ENCODE measurements at places on chromosomes 16 and 17. TPM values are rescaled to one million over a fixed set of nuclear protein-coding genes. Genes with fewer than 3 reads are reported as not detected.

Gene TSPAN10
- total RNA-seq, result 4.0 TPM

Gene ARHGDIG
- 6.0 TPM for total RNA-seq

Gene KRT25
- not detected for total RNA-seq

Gene ERN1
- total RNA-seq, result 39.4 TPM

Gene ZNF785
- 50.0 TPM for total RNA-seq

Gene PROCA1
- 15.2 TPM for total RNA-seq

Gene GJC1
- 76.5 TPM for total RNA-seq

Gene NECAB2
- total RNA-seq, result 4.6 TPM

Gene OR3A3
- not detected for total RNA-seq

DNA sequence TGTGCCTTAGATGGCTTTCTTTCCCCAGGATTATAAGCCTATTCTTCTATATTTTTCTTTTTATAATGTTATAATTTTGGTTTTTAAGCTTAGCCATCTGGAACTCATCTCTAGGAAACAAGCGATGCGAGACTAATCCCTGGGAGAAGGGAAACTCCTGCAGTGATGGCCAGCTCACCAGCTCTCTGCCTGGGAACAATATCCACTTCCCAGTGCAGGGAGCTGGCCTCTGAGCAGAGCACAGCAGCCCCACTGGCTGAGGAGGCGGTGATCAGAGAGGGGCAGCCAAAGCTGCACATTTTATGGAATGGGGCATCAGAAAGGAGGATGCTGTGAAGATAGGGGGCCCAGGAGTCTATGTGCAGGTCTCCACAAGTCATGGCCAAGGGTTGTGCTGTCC is 183.3 kb downstream of the LGALS9B start:
- H3K27ac ChIP-seq, result no peak overlapping the region
- peaks cover 19% of the 10 kb centered on the region for H3K36me3 ChIP-seq
- H3K27me3 ChIP-seq, result no peaks in the 10 kb centered on the region
- no peak overlapping the region for H3K4me3 ChIP-seq
- H3K4me1 ChIP-seq, result peaks cover 10% of the 10 kb centered on the region

DNA sequence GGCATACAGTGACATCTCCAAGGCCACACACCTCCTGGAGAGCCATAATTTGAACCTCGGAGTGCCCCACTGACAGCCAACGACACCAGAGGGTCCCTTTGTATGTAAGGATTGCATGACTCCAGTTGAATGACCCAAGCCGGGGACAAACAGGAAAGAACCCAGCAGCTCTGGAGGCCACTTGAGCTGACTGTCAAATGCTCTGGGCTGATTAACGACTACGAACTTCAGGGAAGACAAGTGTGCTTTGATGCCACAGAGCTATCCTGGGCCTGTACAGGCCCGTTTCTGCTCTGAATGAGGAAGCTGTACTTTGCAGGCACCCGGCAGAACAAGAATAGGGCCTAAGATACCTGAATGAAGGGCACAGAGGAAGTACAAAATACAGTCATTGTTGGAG is 404.6 kb downstream of the SLC39A11 start:
- no peak overlapping the region for H3K27ac ChIP-seq
- H3K36me3 ChIP-seq, result no peaks in the 10 kb centered on the region
- peaks cover 27% of the 10 kb centered on the region for H3K4me1 ChIP-seq
- no peak overlapping the region for H3K4me3 ChIP-seq
- H3K27me3 ChIP-seq, result peaks cover 3% of the 10 kb centered on the region

DNA sequence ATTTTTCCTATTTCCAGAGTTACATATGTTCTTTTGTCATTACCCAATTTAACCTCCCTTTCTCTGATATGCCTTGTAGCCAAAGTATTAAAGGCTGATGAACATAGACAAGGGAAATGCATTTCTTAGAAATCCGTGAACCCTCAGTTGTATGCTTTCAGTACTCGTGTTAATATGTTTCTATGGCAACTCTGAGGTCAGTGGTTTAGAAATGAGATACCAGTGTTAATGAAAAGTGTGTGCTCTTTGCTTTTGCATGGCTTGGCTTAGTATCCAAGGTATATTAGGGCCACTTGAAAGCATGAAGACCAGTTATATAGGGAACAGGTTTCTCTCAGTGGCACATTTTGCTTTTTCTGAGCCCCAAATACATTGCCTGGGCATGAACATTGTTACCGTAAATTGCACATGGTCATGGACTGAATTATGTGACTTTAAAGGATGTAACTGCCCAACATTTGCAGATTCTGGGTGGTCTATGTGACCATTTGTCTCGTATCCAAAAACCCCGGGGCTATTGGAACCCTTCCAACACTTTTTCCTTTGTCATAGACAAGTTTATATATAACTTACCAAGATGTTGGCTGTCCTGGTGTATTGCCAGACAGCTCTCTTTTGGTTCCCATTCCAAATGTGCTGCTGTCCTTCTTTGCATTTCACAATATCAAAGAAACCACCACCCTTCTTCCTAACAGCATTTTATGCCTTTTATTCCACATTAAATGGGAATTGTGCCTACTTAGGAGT is 17.5 kb downstream of the ABHD15 start:
- H3K27me3 ChIP-seq, result peaks cover 2% of the 10 kb centered on the region
- no peak for DNase-seq
- no peak overlapping the region for H3K4me3 ChIP-seq
- H3K4me1 ChIP-seq, result no peaks in the 10 kb centered on the region

GRCh38 chr16:53668869-53669268 is 34.8 kb downstream of the RPGRIP1L start:
- no peaks in the 10 kb centered on the region for H3K36me3 ChIP-seq
- H3K27me3 ChIP-seq, result no peaks in the 10 kb centered on the region
- no peak for DNase-seq
- no peaks in the 10 kb centered on the region for H3K4me1 ChIP-seq

GRCh38 chr16:9625122-9625521 is 533.7 kb downstream of the HAPSTR1 start:
- H3K36me3 ChIP-seq, result no peaks in the 10 kb centered on the region
- no peaks in the 10 kb centered on the region for H3K4me1 ChIP-seq
- DNase-seq, result no peak
- H3K27me3 ChIP-seq, result no peaks in the 10 kb centered on the region

DNA sequence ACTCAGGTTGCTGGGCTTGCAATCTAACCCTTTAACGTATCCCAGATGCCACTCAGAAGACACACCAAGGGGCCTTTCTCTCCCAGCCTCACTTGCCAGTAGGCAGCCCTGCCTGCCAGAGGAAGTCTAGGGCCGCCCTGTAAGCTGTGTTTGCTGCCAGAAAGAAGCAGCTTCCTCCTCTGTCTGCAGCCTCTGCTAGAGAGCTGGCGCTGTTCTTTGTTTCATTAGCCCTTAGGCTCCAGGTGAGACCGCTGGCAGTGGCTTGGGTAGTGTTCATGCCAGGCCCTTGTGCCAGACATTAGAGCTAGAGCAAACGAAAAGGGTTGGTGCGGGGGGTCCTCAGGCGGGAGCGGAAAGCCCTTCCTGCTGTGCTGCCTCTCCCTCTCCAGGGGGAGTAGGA is 8.9 kb downstream of the CTRL start:
- H3K4me3 ChIP-seq, result no peak overlapping the region
- H3K36me3 ChIP-seq, result peaks cover 2% of the 10 kb centered on the region
- no peaks in the 10 kb centered on the region for H3K4me1 ChIP-seq

- H3K27ac ChIP-seq, result no peak overlapping the region
- H3K36me3 ChIP-seq, result no peaks in the 10 kb centered on the region
- H3K4me1 ChIP-seq, result no peaks in the 10 kb centered on the region
- no peak overlapping the region for H3K4me3 ChIP-seq
- no peak for DNase-seq
- peaks cover 73% of the 10 kb centered on the region for H3K27me3 ChIP-seq
Observed at GRCh38 chr16:23859713-23860269, 24.0 kb downstream of the PRKCB start.

GRCh38 chr16:75377729-75378386 is 55.4 kb downstream of the CFDP1 start:
- H3K27ac ChIP-seq, result peak overlapping the region; percentile 51
- no peaks in the 10 kb centered on the region for H3K27me3 ChIP-seq
- DNase-seq, result no peak
- peaks cover 8% of the 10 kb centered on the region for H3K36me3 ChIP-seq
- H3K4me1 ChIP-seq, result peaks cover 30% of the 10 kb centered on the region

- H3K36me3 ChIP-seq, result peaks cover 2% of the 10 kb centered on the region
- no peaks in the 10 kb centered on the region for H3K27me3 ChIP-seq
- peak overlapping the region; percentile 96 for H3K27ac ChIP-seq
- H3K4me1 ChIP-seq, result peaks cover 64% of the 10 kb centered on the region
Observed at GRCh38 chr17:2174468-2175293, 119.8 kb downstream of the HIC1 start.

- H3K27ac ChIP-seq, result no peak overlapping the region
- DNase-seq, result no peak
- no peak overlapping the region for H3K4me3 ChIP-seq
- H3K4me1 ChIP-seq, result peaks cover 11% of the 10 kb centered on the region
- H3K36me3 ChIP-seq, result peaks cover 20% of the 10 kb centered on the region
- no peaks in the 10 kb centered on the region for H3K27me3 ChIP-seq
Observed at GRCh38 chr17:2967515-2967914, 95.9 kb downstream of the OR1D5 start.

DNA sequence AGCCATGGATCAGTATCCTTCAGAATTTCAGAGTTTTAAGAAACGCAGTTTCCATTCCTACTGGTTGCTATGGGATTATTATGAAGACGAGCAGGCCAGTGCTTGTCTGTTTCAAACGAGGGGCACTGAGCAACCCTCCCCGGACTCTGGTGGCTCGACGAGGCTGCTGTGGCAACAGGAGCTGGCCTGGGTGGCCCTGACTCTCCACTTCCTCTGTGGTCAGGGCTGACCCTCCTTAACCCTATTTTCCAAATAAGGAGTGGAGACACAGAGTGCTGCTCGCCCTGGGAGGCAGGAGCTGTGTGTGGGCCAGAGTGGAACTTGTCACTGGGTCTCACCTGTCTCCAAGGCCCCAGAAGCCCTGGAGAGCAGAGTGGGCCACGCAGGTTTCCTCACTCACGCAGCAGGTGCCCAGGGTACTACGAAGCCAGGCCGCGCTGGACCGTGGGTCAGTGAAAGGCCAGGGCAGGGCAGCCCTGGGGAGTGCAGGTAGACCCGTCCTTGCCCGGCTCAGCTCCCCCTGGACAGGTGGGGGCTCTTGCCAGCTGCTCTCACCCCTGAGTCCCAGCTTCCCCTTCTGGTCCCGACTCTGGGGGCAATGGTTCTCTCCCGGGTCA is 3.3 kb downstream of the GALNS start:
- peaks cover 6% of the 10 kb centered on the region for H3K36me3 ChIP-seq
- no peak overlapping the region for H3K27ac ChIP-seq
- H3K27me3 ChIP-seq, result no peaks in the 10 kb centered on the region
- DNase-seq, result no peak
- peaks cover 12% of the 10 kb centered on the region for H3K4me1 ChIP-seq

DNA sequence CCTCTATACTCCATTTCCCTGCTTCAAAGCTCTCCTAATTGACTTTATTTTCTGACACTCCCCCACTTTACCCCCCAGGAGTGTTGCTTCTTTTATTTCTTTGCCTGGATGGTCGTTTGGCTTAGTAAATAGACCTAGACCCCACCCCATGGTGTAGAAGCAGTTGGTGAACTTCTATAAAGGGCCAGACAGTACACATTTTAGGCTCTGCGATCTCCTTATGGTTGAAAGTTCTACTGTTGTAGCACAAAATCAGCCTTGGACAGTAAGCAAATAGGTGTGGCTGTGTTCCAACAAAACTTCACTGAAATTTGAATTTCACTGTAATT is 31.9 kb downstream of the ZNF287 start:
- no peaks in the 10 kb centered on the region for H3K27me3 ChIP-seq
- no peaks in the 10 kb centered on the region for H3K36me3 ChIP-seq
- H3K27ac ChIP-seq, result peak overlapping the region; percentile 92
- DNase-seq, result no peak

- peaks cover 17% of the 10 kb centered on the region for H3K36me3 ChIP-seq
- H3K4me1 ChIP-seq, result peaks cover 6% of the 10 kb centered on the region
- H3K27me3 ChIP-seq, result no peaks in the 10 kb centered on the region
- H3K4me3 ChIP-seq, result no peak within 1 kb of the TSS
Observed at GRCh38 chr17:5234645-5235576, at the start of gene SCIMP. Gene SCIMP (minus strand): TSS chr17:5234860. CDS start chr17:5234755, 105 bp downstream.

- no peak overlapping the region for H3K4me3 ChIP-seq
- no peaks in the 10 kb centered on the region for H3K27me3 ChIP-seq
- H3K36me3 ChIP-seq, result peaks cover 27% of the 10 kb centered on the region
- peaks cover 45% of the 10 kb centered on the region for H3K4me1 ChIP-seq
- H3K27ac ChIP-seq, result peak overlapping the region; percentile 74
Observed at GRCh38 chr17:77164483-77165091, 23.8 kb downstream of the SEC14L1 start.

DNA sequence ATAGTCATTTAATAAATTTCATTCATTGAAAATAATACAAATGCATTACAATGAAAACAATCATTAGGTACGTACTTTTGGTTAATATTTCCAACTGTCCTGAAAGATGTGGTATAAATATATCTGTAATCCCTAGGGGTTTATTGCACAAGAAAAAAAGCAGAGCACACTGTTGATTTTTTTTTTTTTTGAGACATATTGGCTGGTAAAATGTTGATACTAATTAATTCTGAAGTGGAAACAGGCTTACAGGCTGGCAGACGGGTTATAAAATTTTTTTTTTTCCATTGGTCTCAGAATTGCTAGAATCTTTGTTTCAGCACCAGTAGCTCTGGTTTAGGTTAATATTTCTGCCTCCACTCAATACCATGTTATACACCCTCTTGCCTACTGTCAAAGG is 193.6 kb downstream of the MAP2K6 start:
- no peak overlapping the region for H3K4me3 ChIP-seq
- H3K27ac ChIP-seq, result no peak overlapping the region
- no peaks in the 10 kb centered on the region for H3K36me3 ChIP-seq

GRCh38 chr17:39979893-39980350 is 685 bp upstream of the PSMD3 start:
- peak overlapping the region; percentile 96 for H3K27ac ChIP-seq
- DNase-seq, result peak; percentile 13
- H3K4me3 ChIP-seq, result peak overlapping the region; percentile 86
- peaks cover 11% of the 10 kb centered on the region for H3K4me1 ChIP-seq
- peaks cover 9% of the 10 kb centered on the region for H3K27me3 ChIP-seq

GRCh38 chr16:12639044-12639443 is 164.6 kb downstream of the CPPED1 start:
- no peaks in the 10 kb centered on the region for H3K4me1 ChIP-seq
- no peaks in the 10 kb centered on the region for H3K36me3 ChIP-seq
- no peak for DNase-seq
- no peak overlapping the region for H3K27ac ChIP-seq

- H3K36me3 ChIP-seq, result no peaks in the 10 kb centered on the region
- H3K4me3 ChIP-seq, result no peak overlapping the region
Observed at GRCh38 chr17:77476006-77476405, 335.2 kb downstream of the SEC14L1 start.

DNA sequence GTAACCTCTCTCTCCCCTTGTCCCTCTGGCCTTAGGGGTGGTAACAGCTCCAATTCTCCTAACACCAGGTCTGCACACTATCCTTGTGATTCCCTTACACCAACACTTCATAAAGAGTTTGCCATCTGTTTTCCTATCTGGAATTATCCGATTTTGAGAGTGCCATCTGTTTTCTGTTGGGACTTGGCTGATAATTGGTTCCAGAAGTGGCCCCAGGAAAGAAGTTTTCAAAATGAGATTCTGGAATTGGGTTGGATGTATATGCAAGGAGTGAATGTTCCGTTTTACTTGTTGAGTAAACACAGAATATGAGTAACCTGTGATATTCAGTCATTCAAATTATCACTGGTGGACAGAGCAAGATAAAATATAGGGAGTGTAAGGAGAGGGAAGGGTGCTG is 134.1 kb upstream of the HS3ST3A1 start:
- no peaks in the 10 kb centered on the region for H3K4me1 ChIP-seq
- H3K27ac ChIP-seq, result no peak overlapping the region
- DNase-seq, result no peak
- H3K27me3 ChIP-seq, result no peaks in the 10 kb centered on the region
- peaks cover 1% of the 10 kb centered on the region for H3K36me3 ChIP-seq
